ENCODE measurements at places on chromosomes 3 and 15.

DNA sequence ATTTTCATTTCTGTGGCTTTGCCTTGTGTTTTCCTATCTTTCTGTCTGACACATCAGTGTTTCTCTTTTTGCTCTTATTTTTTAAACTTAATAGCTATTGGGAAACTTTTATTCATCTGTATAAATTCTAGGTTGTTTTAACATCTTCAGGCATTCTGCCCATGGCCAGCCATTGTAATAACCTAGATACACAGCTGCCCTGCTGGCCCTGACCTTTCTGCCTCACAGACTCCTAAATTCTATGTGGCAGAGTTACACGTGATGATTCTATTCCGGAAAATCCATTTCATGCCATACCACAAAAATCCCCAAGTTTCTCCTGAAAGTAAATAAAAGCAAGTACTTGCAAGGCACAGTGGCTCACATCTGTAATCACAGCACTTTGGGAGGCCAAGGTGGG, 150.1 kb downstream of the UACA start:
- DNase-seq, result no peak

DNA sequence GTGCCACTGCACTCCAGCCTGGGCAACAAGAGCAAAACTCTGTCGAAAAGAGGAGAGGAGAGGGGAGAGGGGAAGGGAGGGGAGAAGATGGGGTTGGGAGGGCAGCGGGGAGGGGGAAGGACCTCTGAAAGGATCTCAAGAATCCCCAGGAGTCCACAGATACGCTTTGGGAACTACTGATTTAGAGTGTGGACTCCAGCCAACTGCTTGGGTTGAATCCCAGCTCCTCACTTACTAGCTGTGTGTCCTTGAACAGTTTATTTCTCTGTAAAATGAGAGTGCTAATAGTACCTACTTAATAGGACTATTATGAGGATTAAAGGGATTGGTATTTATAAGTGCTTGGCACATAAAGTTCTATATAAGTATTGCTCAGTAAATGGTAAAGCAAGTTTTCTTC, 45.0 kb upstream of the FAH start:
- DNase-seq, result no peak

- DNase-seq, result no peak
Measured at GRCh38 chr3:139564294-139564861, 24.8 kb upstream of the RBP1 start.

DNA sequence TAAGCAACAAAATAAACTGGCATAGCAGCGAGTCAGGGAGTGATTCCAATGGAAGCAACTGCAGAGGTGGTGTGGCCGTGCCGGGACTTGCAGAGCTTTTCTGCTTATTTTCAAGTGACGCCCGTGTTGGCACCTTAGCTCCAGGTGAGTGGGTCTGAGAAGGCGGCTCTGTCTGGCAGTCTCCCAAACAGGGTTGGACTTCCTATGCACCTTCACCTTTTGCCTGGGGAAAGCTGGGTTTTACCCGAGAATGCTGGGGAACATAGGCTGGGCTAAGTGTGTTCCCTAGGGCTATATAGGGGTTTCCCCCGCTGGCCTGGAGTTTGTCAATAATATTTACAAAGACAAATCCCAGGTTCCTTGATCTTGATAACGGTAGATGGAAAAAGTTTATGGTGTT, 179.9 kb upstream of the TBL1XR1 start:
- no peak for DNase-seq

DNA sequence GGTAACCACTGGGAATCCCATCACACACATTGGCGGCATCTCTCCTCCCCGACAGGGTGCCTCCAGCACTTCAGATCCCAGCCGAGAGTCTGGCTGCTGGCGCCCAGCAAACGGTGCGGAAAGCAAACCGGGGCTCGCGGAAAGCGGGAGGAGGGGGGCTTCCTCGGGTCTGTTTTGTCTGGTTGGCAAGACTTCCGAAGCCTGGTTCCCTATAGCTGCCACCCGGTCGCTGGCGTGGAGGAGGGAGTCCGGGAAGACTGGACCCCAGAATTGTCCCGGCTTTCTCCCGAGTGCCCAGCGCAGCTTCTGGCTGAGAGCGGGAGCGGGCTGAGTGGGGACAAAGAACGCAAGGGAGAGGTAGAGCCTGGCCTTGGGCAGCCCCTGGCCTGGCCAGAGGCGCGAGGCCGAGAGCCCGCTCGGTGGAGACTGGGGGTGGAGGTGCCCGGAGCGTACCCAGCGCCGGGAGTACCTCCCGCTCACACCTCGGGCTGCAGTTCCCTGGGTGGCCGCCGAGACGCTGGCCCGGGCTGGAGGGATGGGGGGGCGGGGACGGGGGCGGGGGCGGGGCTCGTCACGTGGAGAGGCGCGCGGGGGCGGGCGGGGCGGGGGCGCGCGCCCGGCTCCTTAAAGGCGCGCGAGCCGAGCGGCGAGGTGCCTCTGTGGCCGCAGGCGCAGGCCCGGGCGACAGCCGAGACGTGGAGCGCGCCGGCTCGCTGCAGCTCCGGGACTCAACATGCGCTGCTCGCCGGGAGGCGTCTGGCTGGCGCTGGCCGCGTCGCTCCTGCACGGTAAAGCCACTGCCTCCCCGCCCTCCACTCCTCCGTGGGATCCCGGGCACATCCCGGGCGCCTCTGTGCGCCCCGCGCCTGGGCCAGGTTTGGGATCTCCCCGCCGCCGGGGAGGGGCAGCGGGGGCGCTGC, at the start of gene CHRNA7:
CHRNA7 (plus strand) TSS at position 654 of the 920 bp plus-strand sequence; CDS start at position 734, 80 bp downstream.
- peak; percentile 88 for DNase-seq

DNA sequence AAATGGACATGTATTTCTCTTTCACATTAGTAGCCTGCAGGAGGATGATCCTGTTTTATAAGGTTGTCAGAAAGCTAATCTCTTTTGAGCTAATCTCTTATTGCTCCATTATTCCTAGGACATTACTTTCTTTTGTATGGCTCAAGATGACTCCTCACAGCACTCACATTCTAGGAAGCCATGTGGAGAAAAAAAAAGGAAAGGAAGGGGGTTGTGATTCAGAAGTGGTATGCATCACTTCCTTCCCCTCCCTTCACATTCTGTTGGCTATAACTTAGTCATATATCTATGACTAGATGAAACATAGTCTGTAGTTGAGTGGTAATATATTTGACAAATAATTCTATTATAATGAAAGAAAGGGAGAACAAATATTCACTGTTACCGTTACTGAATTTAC, 168.8 kb upstream of the TTC14 start:
- DNase-seq, result no peak

GRCh38 chr15:100918034-100918689, 995 bp upstream of the LRRK1 start:
- DNase-seq, result peak; percentile 81

DNA sequence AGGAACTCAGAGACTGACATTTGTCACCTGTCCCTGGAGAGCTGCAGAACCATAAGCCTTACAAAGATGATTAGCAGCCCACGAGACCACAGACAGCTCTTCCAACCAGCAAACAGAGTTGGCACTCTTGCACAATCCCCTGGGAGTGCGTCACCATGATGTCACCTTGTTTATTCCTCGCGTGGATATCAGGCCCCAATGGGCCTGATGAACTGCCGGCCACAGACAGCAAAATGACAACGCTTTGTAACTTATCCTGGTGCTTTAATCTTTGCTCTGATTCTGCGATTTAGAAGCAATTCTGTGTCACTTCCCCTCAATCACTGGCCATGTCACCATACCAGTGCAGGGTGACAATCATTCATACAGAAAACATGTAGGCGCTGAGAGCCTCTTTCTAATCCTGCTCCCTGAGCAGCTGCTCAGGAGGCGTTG, 89.2 kb downstream of the TAMM41 start:
- DNase-seq, result no peak

GRCh38 chr15:90234096-90234988, at the start of gene GDPGP1:
Gene GDPGP1, plus strand, starts transcription at chr15:90234209. Its CDS starts 6,700 bp downstream, at chr15:90240909.
- DNase-seq, result no peak

DNA sequence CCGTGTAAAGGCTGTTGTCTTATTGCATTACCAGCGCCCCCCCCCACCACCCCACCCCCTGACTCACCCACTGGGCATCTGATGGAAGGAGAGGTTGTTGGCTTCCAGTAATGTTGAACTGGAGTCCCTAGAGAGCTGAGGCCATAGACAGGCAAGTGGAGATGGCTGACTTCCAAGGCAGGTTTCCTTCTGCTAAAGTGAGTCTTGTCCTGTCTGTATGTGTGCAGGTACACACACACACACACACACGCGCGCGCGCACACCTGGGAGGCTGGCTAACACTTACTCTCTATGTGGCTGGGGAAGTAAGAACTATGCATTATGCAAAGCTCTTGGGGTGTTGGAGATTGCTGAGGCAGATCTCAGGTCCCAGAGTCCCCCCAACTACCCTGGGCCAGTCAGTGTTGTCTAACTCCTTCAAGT, 1.6 kb upstream of the KY start:
- no peak for DNase-seq

DNA sequence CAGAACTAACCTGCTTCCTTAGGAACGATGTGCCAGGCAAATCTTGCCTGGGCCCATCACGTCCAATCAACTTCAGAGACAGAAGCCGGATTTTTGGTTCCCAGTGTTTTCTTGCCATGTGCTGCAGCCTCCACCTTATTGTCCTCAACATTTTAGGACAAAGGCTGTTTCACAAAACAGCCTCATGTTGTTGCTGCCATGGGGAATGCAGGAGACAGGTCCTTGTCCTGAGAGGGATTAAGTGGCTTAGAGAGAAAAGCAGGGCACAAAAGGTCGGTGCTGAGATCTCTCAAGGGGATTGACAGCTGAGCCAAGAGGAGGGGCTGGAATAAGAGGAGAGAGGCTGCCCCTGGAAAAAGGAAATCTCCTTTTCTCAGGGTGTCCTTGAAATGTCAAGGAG, 11.3 kb upstream of the NMNAT3 start:
- no peak for DNase-seq

DNA sequence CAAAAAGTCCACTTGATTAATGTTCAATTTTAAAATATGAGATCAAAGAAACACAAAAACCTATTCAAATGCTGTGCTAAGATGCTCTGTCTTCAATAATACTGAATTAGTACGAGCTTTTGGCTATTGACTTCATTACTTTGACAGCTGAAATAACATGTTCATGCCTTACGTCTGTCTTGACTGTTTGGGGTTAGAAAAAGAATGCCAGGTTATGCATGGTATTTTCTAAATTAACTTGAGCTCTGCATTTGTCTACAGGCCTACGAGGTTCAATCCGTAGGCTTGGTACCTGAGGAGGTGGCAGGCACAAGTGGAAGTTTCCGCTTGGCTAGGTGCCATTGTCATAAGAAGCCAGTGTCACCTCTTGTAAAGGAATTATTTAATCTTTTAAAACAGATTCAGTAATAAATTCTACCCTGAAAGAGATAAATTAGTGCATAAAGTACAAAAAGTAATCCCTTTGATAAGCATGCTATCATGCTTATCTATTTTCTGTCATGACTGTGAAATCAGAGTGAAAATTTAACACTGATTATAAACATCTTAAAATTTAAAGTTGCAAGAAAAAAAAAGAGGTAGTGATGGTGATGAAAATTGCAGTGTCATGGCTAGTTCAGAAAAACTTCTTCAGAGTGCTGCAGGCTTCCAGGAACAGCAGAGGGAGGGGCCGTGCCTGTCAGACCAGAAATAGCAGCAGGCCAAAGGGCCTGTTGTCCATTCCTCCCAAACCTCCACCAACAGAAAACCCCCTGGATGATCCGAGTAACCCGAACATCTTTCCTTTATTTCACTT, 115.7 kb downstream of the ARRDC4 start:
- DNase-seq, result peak; percentile 87

Data from common myeloid progenitor, CD34-positive (primary cell).